ENCODE measurements at places on chromosomes 7 and 10. TPM values are rescaled to one million over a fixed set of nuclear protein-coding genes. Genes with fewer than 3 reads are reported as not detected.

GRCh38 chr10:19977097-19977521 lies 160.9 kb downstream of the PLXDC2 start:
- peak; percentile 78 for DNase-seq

GRCh38 chr7:41255716-41256115 lies 447.2 kb downstream of the INHBA start:
- no peak for DNase-seq

MEIG1 gene
- 0.26 TPM for total RNA-seq

- DNase-seq = no peak
These were observed 48.7 kb downstream of the STK17A start for GRCh38 chr7:43631559-43631958.

GLI3 gene
- total RNA-seq = 6.4 TPM

DNA sequence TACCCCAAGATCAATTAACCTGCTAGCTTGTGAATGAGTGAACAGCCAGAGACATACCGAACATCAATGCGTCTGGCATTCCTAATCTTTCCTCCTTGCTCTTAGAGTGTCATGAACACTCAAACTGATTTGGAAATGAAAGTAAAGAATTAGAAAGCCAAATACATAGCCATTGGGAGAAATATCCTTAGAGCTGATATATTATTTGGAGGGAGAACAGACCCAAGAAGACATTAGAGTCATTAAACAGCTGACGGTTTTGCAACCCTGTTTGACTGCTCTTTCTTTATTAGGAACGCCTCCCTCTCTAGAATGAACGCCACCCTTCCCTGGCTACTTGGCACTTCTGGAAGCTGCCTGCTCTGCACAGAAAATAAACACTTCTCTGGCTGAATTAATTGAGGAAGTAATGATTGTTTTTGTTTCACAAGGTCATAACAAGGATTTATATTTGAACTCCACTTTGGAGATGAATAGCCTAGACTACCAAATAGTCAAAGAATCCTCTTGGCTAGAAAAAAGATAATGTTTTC lies 42.8 kb downstream of the CTTNBP2 start:
- DNase-seq = no peak

ANKRD2 gene
- 1.8 TPM for total RNA-seq

- DNase-seq = no peak
These were observed 11.2 kb downstream of the SFTPD start for GRCh38 chr10:79937701-79938151.

- peak; percentile 70 for DNase-seq
These were observed 62.6 kb downstream of the COL13A1 start for GRCh38 chr10:69864321-69864720.

DNA sequence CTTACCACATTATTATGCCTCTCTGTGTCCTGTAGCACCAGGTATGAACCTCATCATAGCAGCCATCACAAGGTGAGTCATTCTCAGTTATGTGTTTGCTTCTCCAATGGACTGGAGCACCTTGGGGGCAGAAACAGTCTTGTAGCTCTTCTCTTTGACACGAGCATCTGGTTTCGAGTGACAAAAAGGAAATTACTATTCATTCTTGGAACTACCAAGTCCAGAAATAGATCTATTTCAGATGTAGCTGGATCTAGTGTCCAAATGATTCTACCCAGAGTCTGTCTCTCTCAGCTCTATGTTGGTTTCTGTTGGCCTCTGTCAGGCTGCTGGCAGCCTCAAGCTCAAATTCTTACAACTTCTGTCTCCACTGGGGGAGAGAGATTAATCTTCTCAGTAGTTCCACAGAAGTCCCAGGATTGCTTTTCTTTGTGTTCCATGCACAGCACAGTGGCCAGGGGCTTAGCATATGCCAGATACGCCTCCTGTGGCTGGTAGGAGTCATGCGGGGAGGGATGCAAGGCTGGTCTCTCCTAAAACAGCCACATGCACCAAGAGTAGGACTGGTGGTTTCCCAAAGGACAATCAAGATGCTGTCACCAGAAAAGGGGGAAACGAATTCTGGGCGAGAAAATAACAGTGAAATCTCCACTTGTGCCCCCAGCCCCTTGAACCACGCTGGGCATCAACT lies 37.2 kb upstream of the PAPSS2 start:
- DNase-seq = no peak

CRHR2 gene
- not detected for total RNA-seq

GRCh38 chr10:84205049-84205852 lies 10.9 kb downstream of the CDHR1 start:
- DNase-seq = peak; percentile 6

GRCh38 chr7:77894574-77895091 lies 96.1 kb downstream of the PHTF2 start:
- no peak for DNase-seq

GRCh38 chr10:56319386-56319785 lies 41.7 kb downstream of the ZWINT start:
- DNase-seq = peak; percentile 0

SORCS1 gene
- under 0.01 TPM for total RNA-seq

PDZD7 gene
- 1.3 TPM for total RNA-seq

CALCR gene
- total RNA-seq = not detected

DNA sequence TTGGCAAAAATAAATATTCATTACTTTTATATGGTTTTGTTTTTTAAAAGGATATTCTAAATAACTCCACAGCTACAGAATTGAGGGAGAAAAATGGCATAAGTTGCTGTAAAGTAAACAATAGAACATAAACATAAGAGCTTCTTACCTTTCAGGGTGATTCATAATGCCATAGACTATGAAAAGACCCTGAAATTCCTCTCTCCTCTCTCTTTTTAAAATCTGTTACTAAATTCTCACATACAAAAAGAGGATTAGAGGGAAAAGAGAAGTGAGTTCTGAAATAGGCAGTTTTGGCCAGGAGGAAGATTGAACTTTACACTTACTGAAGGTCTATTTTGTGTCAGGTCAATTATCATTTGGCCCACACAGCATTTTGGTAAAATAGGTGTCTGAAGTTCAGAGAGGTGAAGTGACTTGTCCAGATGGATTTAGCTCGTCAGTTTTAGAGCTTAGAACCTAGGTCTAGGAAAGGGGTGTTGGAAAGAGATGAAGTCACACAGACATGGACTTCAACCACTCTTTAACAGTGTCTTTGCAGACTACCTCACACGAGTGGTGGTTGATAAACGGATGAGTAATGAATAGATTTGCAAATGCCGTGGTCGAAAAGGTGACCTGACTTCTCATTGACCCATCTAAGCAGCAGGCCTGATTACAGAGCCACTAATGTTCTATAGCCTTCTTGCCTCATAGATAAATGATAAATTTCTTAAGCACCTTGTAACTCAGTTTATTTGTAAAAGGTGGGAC lies 190.6 kb upstream of the CCDC6 start:
- DNase-seq = no peak

DNA sequence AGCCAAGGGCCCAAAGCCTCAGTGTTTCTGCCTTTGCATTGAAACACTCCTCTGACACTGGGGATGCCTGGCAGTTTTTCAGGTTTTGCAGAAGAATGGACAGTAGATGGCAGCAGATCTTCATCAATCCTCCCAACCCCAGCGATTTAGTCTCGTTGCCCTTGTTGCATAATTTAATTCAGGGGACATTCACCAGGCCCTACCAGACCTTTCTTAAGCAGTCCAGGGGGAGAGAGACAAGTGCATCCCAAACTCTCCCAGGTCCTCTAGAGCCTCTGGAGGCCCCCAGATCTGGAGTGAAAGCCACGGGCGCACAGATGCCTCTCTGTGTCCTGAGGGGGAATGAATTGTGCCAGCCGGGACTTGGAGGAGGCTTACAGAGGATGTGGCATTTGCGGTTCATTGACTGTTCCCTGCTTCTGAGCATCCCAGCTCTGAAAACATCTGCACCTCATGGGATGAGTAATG lies 29.6 kb downstream of the MINDY4 start:
- DNase-seq = peak; percentile 65

DNA sequence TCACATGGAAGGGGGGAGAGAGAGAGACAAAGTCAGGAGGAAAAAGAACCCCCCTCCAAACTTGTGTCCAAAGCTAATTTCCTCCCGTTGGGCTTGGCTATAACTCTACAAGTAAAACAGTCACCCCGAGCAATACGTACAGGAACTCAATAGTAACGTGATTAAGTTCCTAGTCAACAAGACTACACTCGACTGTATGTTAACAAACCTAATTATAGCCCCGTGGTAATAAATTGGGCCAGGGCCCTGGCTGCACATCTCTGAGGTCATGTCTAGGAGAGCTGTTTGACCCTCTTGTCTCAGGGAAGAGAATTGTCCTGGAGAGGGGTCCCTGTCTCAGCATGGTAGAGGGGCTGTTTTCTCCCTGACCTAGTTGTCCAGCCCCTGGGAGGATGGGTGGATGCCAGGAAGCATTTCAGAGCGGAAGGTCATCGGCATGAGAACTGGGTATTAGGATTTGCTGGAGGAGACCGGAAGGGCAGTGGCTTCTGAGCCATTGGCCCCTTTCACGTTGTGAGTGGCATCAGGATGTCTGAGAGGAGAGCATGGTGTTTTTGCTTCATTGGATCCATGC lies 60.2 kb upstream of the COMTD1 start:
- peak; percentile 25 for DNase-seq

CDHR3 gene
- 4.9 TPM for total RNA-seq

- no peak for DNase-seq
These were observed 543.5 kb upstream of the ADARB2 start for GRCh38 chr10:2280713-2281300.

- peak; percentile 17 for DNase-seq
These were observed 5.6 kb upstream of the MEST start for GRCh38 chr7:130486114-130486953.

HOXA11 gene
- total RNA-seq = not detected

DNA sequence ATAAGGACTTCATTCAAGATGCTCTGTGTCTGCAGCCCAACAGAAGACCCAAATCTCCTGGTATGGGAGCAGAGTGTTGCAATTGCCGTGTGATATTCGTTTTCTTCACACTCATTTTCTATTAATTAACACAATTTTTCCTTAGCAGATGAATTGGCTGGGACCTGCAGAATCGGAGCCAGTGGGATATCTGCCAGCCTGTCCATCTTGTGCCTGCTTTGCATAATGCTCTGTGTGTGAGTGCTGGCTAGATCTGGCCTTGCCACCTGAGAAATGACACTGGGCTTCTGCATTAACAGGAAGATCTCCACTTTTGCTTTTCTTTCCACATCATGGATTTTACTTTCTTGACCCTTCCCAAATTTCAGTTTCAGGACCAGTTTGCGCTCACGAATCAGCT lies 70.4 kb upstream of the GPR158 start:
- no peak for DNase-seq

- no peak for DNase-seq
These were observed 12.8 kb upstream of the CXCL12 start for GRCh38 chr10:44397476-44398225.

SFTPA1 gene
- not detected for total RNA-seq

DNA sequence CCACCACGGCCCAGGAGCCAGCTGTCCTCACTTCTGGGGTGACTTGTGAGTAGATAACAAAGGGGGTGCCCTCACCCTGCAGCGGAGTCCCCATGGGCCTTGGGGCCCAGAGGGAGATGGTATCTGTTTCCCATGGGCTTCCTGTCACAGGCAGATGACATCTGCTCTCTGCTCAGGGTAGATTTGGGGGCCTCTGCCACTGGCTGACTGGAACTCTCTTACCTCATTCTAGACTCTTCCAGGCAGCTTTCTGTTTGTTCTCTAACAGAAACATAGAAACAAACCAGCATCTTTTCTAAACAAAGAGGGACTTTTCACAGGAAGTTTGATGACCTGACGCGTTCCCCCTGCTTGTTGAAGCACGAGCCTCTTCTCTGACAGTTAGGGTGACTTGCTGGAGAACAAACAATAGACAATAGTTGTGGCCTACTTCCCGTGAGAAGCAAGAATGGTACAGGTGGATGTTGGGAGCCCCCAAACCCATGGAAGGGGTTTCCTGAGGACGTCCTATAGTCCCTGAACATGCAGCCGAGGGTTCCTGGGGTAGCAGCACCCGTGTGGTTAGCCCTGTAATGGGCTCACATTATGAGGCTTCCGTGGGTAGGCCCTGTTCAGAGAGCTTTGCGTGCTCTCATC lies 61.6 kb downstream of the GRK5 start:
- DNase-seq = no peak

ARID5B gene
- total RNA-seq = 145 TPM

KCND2 gene
- total RNA-seq = 2.1 TPM

- peak; percentile 74 for DNase-seq
These were observed 8.9 kb downstream of the ANXA11 start for GRCh38 chr10:80196270-80196949.

DNA sequence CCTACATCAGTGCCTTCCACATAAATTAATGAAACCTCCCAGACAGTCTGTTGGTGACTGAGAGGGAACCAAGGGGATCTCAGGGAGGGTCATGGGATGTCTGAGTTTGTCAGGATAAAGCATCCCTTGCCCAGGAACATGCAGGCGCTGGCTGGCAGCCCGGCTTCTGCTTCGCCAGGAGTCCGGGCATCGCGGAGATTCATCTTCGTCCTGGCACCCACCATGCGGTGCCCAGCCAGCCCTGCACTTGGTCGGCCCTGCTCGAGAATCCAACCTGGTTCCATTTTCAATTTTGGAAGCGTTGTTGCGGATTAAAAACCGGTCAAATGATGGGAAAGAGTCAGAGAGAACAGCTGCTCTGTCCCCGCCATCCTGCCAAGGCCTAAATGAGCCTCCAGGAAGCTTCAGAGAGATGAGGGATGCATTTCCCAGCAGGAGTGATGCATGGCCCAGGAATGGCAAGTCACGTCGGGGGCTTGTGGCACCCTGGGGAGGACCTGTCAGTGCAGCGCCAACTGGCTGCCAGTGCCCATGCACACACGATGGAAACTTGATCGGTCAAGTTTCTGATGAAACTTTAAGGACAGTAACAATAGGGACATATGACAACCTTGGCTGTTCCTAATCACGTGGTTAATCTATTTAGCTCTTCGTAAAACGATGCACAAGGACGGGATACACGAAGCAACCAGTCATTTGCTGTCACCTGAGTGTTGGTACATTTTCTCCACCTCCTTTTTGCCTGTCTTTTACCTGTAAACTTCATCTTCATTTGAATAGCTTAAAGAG lies 260.8 kb upstream of the MKI67 start:
- DNase-seq = no peak

- DNase-seq = no peak
These were observed 40.2 kb upstream of the TNS3 start for GRCh38 chr7:47621979-47622561.

GRCh38 chr7:6530626-6531491 lies 20.4 kb downstream of the GRID2IP start:
- no peak for DNase-seq

- DNase-seq = no peak
These were observed 5.0 kb downstream of the RHEB start for GRCh38 chr7:151514461-151515275.

DNA sequence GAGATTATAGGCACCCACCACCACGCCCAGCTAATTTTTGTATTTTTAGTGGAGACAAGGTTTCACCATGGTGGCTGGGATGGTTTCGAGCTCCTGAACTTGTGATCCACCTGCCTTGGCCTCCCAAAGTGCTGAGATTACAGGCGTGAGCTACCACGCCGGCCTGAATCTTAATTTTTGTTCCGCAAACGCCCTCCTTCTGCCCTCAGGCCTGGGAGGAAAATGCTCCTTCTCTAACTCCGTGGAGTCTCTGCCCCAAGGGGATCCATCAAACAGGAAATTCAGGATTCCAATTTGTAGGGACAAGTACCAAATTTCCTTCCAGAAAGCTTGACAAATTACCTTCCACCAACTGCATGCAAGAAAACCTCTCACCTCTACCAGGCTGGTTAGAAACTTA lies 43.2 kb downstream of the RBAK start:
- DNase-seq = no peak

GALNT17 gene
- total RNA-seq = under 0.01 TPM

- no peak for DNase-seq
These were observed 252.2 kb downstream of the ELFN1 start for GRCh38 chr7:1922071-1922869.

All from fibroblast of lung (primary cell).